ENCODE measurements at places on chromosomes 6 and 20.

GRCh38 chr20:22905658-22906057, 129.5 kb upstream of the SSTR4 start:
- no peak for DNase-seq

GRCh38 chr6:113600551-113601339, 256.4 kb upstream of the MARCKS start:
- no peak for DNase-seq

DNA sequence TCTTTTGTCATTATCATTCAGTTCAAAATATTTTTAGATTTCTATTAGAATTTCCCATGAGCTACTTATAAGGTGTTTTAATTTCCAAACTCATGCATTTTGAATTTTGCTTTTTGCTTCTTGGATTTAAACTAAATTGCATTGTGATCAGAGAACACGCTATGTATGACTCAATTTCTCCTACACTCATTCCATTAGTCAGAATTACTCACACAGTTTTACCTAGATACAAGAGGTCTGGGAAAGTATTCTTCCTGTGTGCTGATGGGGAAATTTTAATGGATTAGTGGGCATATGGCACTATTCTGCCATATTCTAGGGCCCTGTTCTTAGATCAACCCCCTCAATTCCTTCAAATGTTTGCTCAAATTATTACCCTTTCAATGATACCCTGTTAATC, 49.9 kb upstream of the BMP5 start:
- DNase-seq = peak; percentile 82

DNA sequence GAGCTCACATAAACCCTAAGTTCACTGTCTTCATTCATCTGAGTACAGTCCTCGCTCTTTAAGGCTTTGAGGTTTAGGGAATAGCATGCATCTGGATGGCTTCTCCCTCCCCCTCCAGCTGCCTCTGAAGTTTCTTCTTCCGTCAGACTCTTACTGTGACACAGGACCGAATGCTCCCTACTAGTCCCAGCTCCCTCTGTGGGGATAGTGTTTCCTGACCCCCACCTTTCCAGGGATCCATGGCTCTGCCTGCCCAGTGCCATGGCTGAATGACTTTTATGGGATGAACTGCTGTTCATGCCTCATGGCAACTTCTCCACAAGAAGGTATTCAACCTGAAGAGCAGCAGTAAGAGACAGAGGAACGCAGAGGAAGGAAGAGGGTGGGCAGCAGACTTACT, 79.8 kb upstream of the EMILIN3 start:
- no peak for DNase-seq

- no peak for DNase-seq
These were observed 108.6 kb upstream of the EYA4 start for GRCh38 chr6:133132466-133132971.

- DNase-seq = no peak
These were observed 40.9 kb upstream of the GCM1 start for GRCh38 chr6:53189554-53189953.

DNA sequence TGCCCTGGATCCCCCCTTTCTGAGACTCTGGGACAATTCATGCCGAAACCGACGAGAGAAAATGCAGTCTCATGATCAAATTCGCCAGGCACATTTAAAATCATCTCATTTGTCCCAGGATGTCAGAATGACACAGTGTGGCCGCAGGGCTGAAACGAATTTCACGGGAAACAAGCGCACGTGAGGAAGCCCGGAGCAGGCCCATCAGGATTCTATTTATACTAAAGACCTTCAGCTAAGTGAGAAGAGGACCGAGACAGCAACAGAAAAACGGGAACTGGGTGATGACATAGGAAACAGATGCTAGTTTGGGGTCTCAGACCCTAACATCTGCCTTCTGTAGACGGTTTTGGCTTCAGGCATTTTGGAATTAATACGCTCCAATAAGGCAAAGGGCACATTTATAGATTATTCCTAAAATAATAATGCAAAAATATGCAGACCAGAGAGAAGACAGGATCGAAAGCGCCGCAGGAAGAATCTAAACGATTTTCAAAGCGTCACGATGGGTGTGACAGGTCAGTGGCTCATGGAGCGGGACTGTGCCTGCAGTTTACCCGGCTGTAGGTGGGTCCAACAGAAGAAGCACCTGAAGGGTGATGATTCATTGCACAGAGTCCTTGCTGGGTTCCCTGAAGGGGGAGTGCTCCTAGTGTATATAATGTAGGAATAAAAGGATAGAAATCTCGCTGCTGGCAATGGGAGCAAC, 80.8 kb upstream of the MPC1 start:
- DNase-seq = no peak

DNA sequence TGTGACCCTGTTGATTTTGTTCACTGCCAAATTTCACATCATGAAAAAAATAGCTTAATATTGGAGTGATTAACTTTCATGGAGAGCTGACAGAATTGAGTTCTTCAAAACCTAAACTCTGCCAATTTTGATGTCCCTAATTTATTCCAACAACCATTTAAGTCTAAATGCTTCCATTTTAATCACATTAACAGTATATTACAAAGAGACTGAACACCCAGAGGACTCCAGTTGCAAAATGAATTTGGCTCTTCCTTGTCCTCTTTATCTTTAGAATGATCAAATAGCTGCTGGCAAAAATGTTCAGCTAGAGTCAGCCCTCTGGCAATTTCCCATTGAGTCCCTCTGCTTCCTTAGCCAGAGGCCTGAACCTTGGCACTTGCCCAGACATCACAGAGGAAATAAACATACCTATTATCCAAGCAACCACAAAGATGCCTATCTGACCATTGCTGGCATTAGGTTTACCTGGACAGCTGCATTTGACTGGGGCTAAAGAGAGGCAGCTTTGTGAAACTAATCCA, 299.0 kb upstream of the STXBP5 start:
- no peak for DNase-seq

All from HS-5 (cell line).